Endodermal cell (in vitro differentiated cells): ENCODE measurements at places on chromosomes 7 and 10. TPM values are rescaled to one million over a fixed set of nuclear protein-coding genes. Genes with fewer than 3 reads are reported as not detected.

DNA sequence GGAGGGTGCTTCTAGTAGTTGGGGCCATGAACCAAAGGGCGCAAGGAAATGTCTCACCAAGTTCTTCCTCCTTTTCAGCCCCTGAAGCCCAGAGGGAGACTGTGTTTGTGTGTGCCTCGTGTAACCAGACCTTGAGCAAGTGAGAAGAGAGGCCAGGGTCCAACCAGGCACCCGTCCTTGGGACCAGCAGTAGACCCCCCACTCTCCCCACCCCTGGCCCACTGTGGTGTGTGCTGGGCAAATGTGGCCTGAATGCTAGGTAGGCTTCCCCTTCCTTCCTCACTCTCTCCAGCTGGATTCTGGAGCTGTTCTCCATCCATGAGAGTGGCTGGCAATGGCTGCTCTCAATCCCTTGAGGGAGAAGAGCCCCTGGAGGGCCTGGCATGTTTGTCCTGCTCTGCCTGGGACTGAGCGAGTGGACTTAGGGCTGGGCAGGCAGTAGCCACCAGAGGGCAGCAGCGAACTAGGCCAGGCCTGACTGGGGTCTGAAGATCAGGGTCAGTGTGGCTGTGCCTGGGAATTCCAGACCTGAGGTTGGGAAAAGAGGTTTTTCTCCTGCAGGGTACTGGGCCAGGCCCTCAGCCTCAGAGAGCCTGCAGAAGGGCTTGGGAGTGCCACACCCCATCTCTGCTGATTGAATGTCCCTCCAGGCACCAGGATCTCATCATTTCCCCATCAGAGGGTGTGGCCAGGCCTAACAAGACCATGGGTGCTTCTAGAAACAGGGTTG, 12.5 kb downstream of the SFRP5 start:
- H3K4me1 ChIP-seq, result peaks cover 13% of the 10 kb centered on the region
- H3K4me3 ChIP-seq, result no peak overlapping the region
- no peaks in the 10 kb centered on the region for H3K27me3 ChIP-seq
- H3K27ac ChIP-seq, result no peak overlapping the region
- peaks cover 56% of the 10 kb centered on the region for H3K36me3 ChIP-seq

DNA sequence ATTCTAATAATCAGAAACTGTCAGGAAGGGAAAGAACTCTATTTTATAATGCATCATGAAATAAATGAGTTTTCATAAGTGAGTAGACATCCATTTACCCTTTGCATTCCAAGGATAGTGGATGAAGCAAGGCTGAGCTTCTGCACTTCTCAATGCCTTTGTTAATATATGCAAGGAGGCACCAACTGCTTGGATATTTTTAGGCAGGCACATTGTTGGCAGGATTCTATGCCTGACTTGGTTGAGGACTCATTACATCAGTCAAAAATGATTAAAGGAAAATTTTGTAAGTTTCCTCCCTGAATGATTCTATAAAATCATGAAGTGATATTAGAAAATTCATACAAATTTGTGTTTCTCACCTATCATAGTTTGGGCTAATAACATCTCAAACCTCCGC, 612.2 kb upstream of the POM121L12 start:
- no peak overlapping the region for H3K27ac ChIP-seq
- H3K27me3 ChIP-seq, result no peaks in the 10 kb centered on the region
- no peaks in the 10 kb centered on the region for H3K4me1 ChIP-seq
- no peak overlapping the region for H3K4me3 ChIP-seq

DNA sequence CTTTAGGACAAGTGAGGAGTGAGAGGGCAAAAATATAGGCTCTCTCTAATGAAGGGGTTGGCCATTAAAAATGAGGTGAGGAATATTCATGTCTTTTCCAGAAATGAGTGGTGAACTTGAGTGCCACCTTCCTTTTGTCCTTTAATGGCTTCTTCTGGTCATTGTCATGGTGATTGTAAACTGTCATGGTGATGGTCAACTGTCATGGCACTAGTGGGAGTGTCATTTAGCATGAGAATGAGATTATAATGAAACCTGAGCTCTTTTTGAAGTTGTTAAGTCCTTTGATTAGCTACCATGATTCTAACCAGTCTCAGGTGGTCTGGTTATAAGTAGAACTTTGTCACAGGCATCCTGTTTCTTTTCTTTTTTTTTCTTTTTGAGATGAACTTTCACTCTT, 524.4 kb downstream of the NEBL start:
- H3K4me1 ChIP-seq, result peaks cover 2% of the 10 kb centered on the region
- no peak for DNase-seq
- no peaks in the 10 kb centered on the region for H3K36me3 ChIP-seq
- H3K4me3 ChIP-seq, result no peak overlapping the region

DNA sequence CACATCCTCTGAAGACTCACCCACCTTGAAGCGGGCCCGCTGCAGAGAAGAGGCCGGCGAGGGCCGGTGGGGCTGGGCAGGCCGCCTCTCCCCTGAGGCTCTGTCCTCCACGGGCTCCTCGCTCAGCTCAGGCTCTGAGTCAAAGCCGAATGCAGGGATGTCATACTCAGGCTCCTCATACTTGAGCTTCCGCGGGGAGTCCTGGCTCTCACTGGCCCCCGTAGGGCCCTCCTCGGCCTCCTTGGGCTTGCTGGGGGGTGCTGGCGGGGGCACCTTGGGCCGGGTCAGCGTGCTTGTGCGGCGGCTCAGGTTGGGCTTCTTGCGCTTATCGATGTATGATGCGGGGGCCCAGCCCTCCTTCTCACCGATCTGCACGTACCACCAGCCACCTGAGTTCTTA, 109.9 kb downstream of the NEURL1 start:
- H3K4me1 ChIP-seq, result no peaks in the 10 kb centered on the region
- no peaks in the 10 kb centered on the region for H3K27me3 ChIP-seq
- no peak overlapping the region for H3K27ac ChIP-seq

GRCh38 chr7:128322040-128322643, 21.6 kb downstream of the RBM28 start:
- DNase-seq, result no peak
- no peaks in the 10 kb centered on the region for H3K4me1 ChIP-seq
- H3K27ac ChIP-seq, result no peak overlapping the region
- no peaks in the 10 kb centered on the region for H3K27me3 ChIP-seq

- no peak overlapping the region for H3K4me3 ChIP-seq
- no peaks in the 10 kb centered on the region for H3K27me3 ChIP-seq
- peaks cover 27% of the 10 kb centered on the region for H3K36me3 ChIP-seq
- H3K27ac ChIP-seq, result no peak overlapping the region
Observed at GRCh38 chr7:44431091-44431608, 59.3 kb downstream of the NUDCD3 start.

DNA sequence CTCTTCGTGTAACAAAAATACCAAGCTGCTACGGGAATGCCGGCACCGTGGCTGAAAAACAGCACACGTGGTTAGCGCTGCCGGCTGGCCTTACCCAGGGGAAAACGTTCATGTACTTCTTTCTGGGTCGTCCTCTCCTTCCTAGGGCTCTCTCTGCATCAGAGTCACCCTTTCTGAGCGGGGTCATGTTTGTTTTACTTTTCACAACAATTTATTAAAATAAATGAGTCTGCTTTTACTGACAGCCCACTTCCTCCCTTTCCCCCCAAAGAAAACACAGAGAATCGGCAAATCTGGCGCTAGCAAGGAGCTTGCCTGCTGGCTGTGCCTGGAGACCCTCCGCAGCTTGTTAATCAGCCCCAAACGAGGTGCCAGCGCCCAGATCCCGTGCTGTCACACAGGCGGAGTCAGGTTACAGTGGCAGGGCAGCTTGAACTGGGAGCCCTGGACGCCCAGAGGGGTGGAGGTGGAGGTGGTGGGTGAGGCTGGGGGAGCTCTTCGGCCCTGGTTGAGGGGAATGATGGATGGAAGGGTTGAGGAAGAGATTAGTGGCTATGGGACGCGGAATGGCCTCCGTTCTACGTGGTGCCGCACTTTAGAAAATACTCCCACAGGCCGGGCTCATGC, 162.2 kb upstream of the TNS3 start:
- H3K4me3 ChIP-seq, result no peak overlapping the region
- peak; percentile 89 for DNase-seq
- H3K4me1 ChIP-seq, result no peaks in the 10 kb centered on the region
- H3K27me3 ChIP-seq, result no peaks in the 10 kb centered on the region

GRCh38 chr10:37871143-37871542, 13.7 kb upstream of the ZNF248 start:
- H3K36me3 ChIP-seq, result no peaks in the 10 kb centered on the region
- no peak for DNase-seq
- H3K27ac ChIP-seq, result no peak overlapping the region
- no peaks in the 10 kb centered on the region for H3K27me3 ChIP-seq
- no peak overlapping the region for H3K4me3 ChIP-seq

GRCh38 chr10:49113741-49114141, 1.6 kb downstream of the VSTM4 start:
- H3K4me3 ChIP-seq, result no peak overlapping the region
- H3K27me3 ChIP-seq, result peaks cover 57% of the 10 kb centered on the region
- no peaks in the 10 kb centered on the region for H3K36me3 ChIP-seq
- H3K4me1 ChIP-seq, result no peaks in the 10 kb centered on the region
- no peak overlapping the region for H3K27ac ChIP-seq

DNA sequence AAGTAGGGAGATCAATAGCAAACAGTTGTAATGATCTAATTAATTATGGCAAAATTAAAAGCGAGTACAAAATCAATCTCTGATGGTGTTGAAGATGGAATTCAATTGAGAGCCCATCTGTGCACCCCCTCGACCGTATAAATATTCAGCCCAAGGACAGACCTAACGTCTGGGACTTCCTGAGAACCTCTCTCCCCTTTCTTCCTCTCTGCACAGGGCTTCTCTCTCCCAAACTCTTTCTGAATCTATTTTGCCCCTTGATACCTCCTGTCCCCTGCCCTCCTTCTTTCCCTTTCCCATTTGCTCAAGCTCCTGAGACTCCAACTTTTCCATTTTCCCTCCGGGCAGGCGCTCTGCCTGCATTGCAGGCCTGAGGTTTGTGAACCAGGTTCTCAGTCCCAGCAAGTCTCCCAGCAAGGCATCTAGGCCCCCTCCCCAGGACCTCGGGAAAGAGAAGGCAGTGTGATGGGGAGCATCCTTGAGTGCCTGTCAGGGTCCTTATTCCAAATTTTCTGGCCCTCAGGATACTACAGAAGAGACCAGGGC, 8.5 kb upstream of the PAX2 start:
- H3K4me3 ChIP-seq, result peak overlapping the region; percentile 70
- DNase-seq, result no peak
- H3K27ac ChIP-seq, result no peak overlapping the region
- H3K36me3 ChIP-seq, result no peaks in the 10 kb centered on the region
- peaks cover 21% of the 10 kb centered on the region for H3K4me1 ChIP-seq

DNA sequence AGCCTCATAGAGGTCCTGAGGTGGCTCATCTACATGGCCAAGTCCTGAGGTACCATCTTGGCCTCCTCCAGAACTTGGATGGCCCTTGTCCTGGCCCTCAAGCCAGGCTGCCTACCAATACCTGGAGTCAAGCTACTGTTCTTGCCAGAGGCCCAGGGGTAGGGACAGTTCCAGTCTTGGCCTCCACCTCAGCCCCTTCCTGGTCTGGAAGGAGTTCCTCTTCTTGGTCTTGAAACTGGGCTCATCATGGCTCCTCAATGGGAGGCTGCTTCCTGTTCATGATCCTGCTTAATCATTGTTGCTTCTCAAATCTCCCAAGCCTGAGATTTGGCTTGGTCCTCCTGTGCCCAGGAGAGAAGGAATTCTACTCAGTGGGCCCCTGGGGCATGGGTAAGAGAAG, 3.9 kb downstream of the HPS6 start:
- H3K4me1 ChIP-seq, result peaks cover 5% of the 10 kb centered on the region
- H3K36me3 ChIP-seq, result no peaks in the 10 kb centered on the region
- no peaks in the 10 kb centered on the region for H3K27me3 ChIP-seq
- DNase-seq, result no peak
- H3K27ac ChIP-seq, result no peak overlapping the region

- peak within 1 kb of the TSS; percentile 75 for H3K4me3 ChIP-seq
- H3K4me1 ChIP-seq, result peaks cover 4% of the 10 kb centered on the region
- no peaks in the 10 kb centered on the region for H3K36me3 ChIP-seq
- H3K27ac ChIP-seq, result no peak within 1 kb of the TSS
- DNase-seq, result peak; percentile 98
Observed at GRCh38 chr7:73623798-73624668, at the start of gene MLXIPL. Gene MLXIPL (minus strand): TSS chr7:73624522. CDS start chr7:73624492, 30 bp downstream.

DNA sequence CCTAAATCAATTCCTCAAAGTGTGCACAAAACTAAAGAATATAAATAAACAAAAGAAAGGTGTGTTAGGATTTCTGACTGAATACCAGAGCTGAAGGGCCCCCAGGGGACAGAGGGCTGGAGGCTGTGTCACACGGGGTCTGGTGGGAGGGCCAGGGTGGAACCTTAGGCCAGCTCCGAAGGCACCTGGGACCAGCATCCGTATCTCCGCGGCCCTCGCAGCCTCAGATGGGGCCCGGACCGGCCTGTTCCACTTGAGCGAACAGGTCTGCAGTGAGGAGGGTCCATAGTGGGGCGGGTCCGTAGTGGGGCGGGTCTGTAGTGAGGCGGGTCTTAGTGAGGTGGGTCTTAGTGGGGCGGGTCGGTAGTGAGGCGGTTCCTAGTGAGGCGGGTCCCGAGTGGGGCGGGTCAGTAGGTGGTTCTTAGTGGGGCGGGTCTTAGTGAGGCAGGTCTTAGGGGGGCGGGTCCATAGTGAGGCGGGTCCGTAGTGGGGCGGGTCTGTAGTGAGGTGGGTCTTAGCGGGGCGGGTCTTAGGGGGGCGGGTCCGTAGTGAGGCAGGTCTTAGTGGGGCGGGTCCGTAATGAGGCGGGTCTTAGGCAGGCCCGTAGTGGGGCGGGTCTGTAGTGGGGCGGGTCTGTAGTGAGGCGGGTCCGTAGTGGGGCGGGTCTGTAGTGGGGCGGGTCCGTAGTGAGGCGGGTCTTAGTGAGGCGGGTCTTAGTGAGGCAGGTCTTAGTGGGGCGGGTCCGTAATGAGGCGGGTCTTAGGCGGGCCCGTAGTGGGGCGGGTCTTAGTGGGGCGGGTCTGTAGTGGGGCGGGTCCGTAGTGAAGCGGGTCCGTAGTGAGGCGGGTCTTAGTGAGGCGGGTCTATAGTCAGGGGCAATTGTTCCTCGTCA, 15.1 kb downstream of the GPR146 start:
- no peaks in the 10 kb centered on the region for H3K27me3 ChIP-seq
- no peaks in the 10 kb centered on the region for H3K36me3 ChIP-seq
- H3K27ac ChIP-seq, result no peak overlapping the region
- H3K4me1 ChIP-seq, result peaks cover 9% of the 10 kb centered on the region

- no peaks in the 10 kb centered on the region for H3K27me3 ChIP-seq
- H3K27ac ChIP-seq, result no peak overlapping the region
- no peak overlapping the region for H3K4me3 ChIP-seq
Observed at GRCh38 chr10:103451091-103451813, 918 bp downstream of the CALHM2 start.

CALML5 gene
- not detected in 2 replicates for total RNA-seq

TFPI2 gene
- total RNA-seq, result 2.3 and 2.7 TPM in 2 replicates

GIMAP1 gene
- total RNA-seq, result not detected in 2 replicates

CDH23 gene
- 2.1 and 2.2 TPM in 2 replicates for total RNA-seq

ZNF22 gene
- 24.4 to 43.5 TPM (median 42.5 TPM) in 3 replicates for total RNA-seq

WDR86 gene
- 83.3 to 94.0 TPM (median 93.6 TPM) in 3 replicates for total RNA-seq

HECW1 gene
- total RNA-seq, result 3.8 and 4.6 TPM in 2 replicates

CYP2C18 gene
- total RNA-seq, result 0.16 TPM in 1 of 2 replicates, not detected in the other

CLRN3 gene
- not detected in 3 replicates for total RNA-seq

STAM gene
- total RNA-seq, result 25.5 and 26.7 TPM in 2 replicates
